Activated CD8-positive, alpha-beta memory T cell treated with anti-CD3 and anti-CD28 coated beads, Interleukin-2, amount 10 ng/mL, durations not matched to agents 7 days and 5 days (primary cell): ENCODE measurements at places on chromosomes 16 and 17. TPM values are rescaled to one million over a fixed set of nuclear protein-coding genes. Genes with fewer than 3 reads are reported as not detected.

DNA sequence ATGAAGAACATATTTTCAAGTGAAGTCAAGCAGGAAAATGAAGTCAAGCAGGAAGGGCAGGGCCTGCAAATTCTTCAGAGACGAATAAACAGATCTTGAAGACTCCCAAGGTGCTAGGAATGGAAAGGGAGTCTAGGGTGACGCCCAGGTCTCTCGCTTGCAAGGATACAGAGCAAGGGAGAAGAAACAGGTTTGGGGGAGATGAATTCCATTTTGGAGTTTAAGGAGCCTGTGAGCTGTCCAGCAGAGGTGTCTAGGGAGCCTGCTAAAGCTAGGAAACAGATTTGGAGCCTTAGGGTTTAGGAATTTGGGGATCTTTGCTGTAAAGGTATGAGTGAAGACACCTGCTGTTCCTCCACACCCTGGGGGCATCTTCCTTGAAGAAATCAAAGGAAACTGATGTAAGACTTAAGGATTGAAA, 2.0 kb upstream of the UNKL start:
- DNase-seq = no peak

- DNase-seq = no peak
These were observed 32.5 kb downstream of the MARF1 start for GRCh38 chr16:15610369-15610871.

GRCh38 chr16:29926711-29927052, 656 bp upstream of the KCTD13 start:
- no peak for DNase-seq

The ZFP3 gene
- 2.9 TPM for total RNA-seq

DNA sequence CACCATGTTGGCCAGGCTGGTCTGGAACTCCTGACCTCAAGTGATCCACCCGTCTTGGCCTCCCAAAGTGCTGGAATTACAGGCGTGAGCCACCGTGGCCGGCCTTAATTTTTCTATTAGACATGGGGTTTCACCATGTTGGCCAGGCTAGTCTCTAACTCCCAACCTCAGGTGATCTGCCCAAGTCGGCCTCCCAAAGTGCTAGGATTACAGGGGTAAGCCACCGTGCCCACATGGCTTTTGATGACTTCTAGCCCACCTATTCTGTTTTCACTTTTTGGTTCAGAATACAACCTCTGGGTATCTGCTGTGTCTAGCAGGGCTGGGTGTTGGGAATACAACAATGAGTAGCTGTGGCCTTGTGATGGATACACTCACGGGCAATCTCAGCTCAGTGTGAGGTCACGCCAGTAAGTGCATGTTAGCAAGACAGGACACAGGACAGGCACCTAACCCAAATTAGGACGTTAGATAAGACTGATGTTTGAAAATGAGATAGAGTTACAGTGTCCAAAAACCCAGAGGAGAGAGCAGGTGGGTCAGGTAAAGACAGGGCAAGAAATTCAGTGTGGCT, 14.1 kb upstream of the YWHAE start:
- DNase-seq = no peak

DNA sequence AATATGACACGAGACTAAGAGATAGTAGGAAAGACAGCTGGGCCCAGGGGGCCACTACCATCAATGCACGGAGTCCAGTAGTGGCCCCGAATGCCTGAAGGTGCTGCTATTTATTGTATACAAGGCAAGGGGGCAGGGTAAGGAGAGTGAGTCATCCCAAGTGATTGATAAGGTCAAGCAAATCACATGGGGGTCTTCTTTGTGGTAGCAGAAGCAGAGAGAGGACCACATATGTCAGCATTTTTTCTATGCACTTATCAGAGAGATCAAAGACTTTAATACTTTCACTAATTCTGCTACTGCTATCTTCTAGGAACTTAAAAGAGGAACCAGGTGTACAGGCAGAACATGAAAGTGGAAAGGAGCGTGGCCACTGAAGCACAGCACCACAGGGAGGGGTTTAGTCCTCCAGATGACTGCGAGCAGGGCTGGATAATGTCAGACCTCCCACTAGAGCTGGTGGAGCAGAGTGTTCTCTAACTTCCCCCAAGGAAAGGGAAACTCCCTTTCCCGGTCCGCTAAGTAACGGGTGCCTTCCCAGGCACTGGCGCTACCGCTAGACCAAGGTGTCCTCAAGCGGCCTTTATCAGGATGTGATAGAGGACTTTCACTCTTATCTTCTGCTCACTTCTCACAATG, 26.4 kb upstream of the ARL4D start:
- DNase-seq = no peak

The SPN gene
- 329 TPM for total RNA-seq

The CHST6 gene
- total RNA-seq = 0.05 TPM

The SOCS3 gene
- 21.3 TPM for total RNA-seq
